ENCODE measurements at places on chromosomes 4 and X. TPM values are rescaled to one million over a fixed set of nuclear protein-coding genes. Genes with fewer than 3 reads are reported as not detected.

NOX1 gene
- total RNA-seq, result not detected

PAGE1 gene
- total RNA-seq, result not detected

TIGD4 gene
- total RNA-seq, result 0.29 TPM

ZNF718 gene
- total RNA-seq, result 12.6 TPM

RLIM gene
- 87.5 TPM for total RNA-seq
